ENCODE measurements at places on chromosomes 6 and 20. TPM values are rescaled to one million over a fixed set of nuclear protein-coding genes. Genes with fewer than 3 reads are reported as not detected.

Gene HAO1
- not detected for total RNA-seq

Gene TREML1
- total RNA-seq, result not detected

Gene DUSP22
- total RNA-seq, result 41.5 TPM

Gene SESN1
- 22.9 TPM for total RNA-seq

DNA sequence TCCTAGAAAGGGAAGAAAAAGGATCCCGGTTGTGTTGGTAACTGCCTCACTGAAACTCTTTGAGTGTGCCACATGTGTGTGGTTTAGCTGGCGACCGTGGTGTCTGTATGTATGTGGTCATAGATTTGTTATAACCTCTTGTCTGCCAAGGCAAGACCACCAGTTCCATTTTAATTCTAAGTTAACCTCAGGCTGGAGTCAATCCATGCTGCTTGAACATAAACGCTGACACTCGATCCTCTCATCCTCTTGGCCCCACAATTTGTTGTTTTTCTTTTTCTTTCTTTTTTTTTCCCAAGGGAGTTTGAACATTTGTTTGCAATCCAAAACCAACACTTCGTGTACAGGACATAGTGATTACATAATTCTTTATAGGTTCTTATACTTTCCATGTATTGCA is 318.9 kb upstream of the JAG1 start:
- no peak overlapping the region for H3K27ac ChIP-seq
- no peak for DNase-seq
- no peaks in the 10 kb centered on the region for H3K27me3 ChIP-seq
- H3K4me3 ChIP-seq, result no peak overlapping the region

GRCh38 chr6:41697861-41698781 is 37.3 kb downstream of the TFEB start:
- no peak overlapping the region for H3K27ac ChIP-seq
- H3K36me3 ChIP-seq, result no peaks in the 10 kb centered on the region
- DNase-seq, result no peak
- no peaks in the 10 kb centered on the region for H3K27me3 ChIP-seq
- no peak overlapping the region for H3K4me3 ChIP-seq

DNA sequence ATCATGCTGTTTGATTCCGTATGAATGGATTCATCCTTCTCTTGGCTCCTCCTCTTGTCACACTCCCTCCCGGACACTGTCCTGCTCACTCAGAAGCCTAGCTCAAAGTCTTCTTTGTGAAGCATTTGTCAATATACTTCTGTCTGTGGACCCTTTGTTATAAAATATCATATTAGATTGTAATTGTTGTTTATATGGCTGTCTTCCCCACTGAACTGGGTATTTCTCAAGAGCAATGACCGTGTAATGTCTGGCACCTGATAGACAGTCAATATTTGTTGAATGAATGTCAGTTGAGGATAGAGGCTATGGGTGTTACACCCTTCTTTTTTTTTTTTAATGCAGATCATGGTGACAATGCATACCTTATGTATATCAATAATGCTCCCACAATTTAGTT is 335.3 kb downstream of the SOX4 start:
- DNase-seq, result no peak
- H3K27me3 ChIP-seq, result no peaks in the 10 kb centered on the region
- H3K4me1 ChIP-seq, result no peaks in the 10 kb centered on the region

GRCh38 chr6:168841609-168842278 is 400.8 kb downstream of the SMOC2 start:
- no peaks in the 10 kb centered on the region for H3K27me3 ChIP-seq
- no peaks in the 10 kb centered on the region for H3K4me1 ChIP-seq
- no peak for DNase-seq

DNA sequence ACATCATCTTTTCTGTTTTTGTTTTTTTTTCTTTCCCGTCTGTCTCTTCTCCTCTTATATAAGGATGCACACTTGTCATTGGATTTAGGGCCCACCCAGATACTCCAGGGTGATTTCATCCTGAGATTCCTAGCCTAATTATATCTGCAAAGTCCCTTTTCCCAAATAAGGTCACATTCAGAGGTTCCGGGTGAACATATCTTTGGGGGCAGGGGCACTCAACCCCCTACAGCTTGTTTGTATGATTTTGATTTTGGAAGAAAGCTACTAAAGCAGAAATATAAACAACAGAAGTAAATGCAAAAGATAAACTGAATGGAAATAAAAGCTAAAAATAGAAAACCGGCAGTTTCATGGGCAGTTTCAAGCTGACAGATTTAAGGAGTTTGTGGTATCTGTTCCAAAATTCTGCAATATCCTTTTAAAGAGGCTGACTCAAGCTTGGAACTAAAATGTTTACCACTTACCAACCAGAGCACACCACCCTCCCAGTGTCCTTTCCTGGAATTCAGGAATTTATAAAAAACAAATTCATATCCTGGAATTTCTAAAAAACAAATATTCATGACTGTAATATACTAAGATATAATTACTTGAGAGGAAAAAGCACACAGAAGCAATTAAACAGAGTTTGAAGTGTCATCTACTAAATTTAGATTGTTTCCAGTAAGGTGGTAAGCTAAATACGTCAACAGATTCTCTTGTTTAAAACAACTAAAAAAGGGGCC is 100.0 kb upstream of the CARMIL1 start:
- H3K4me3 ChIP-seq, result no peak overlapping the region
- DNase-seq, result no peak
- H3K4me1 ChIP-seq, result peaks cover 70% of the 10 kb centered on the region
- H3K27ac ChIP-seq, result peak overlapping the region; percentile 63
- no peaks in the 10 kb centered on the region for H3K27me3 ChIP-seq

DNA sequence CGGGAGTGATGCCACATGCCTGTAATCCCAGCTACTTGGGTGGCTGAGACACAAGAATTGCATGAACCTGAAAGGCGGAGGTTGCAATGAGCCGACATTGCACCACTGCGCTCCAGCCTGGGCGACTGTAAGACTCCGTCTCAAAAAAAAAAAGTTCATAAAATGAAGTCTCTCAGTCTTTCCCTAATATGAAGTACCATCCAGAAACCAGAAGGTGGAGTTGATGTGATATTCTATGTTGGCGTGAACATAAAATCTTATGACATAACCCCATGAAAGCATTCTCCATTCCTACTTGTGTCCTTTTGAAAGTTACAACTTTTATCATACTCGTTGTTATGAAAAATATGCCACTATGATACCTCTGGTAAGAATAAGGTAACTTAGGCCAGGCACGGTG is 5.7 kb downstream of the SOD2 start:
- peaks cover 53% of the 10 kb centered on the region for H3K36me3 ChIP-seq
- no peak for DNase-seq
- H3K27me3 ChIP-seq, result no peaks in the 10 kb centered on the region
- no peak overlapping the region for H3K4me3 ChIP-seq
- H3K4me1 ChIP-seq, result peaks cover 49% of the 10 kb centered on the region
- peak overlapping the region; percentile 56 for H3K27ac ChIP-seq
